Astrocyte (in vitro differentiated cells and primary cell): ENCODE measurements at places on chromosomes 4 and X. TPM values are rescaled to one million over a fixed set of nuclear protein-coding genes. Genes with fewer than 3 reads are reported as not detected.

GRCh38 chr4:60133375-60133774 lies 1066.8 kb upstream of the ADGRL3 start:
- peak; percentile 74 for DNase-seq

GRCh38 chrX:136710325-136710951 lies 62.5 kb downstream of the CD40LG start:
- DNase-seq = no peak

DNA sequence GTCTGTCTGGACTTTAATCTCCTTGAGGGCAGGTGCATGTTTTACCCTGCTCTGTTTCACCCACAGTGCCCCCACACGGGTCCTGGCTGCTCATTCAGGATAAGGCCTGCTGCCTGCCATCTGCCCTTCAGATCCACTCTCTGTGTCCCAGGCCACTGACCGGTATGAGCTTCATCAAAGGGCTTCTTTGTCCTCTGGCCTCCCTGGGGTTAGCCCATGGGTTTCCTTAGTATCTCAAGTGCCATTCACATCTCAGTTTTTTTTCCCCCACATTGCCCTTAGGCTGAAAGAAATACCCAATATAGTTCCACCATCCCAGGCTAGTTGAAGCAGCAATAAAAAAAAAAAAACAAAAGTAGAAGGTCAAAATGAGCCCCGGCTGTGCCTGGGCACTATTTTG lies 9.3 kb downstream of the CD99L2 start:
- DNase-seq = no peak

GRCh38 chr4:8770518-8771257 lies 101.0 kb downstream of the HMX1 start:
- no peak for DNase-seq

DNA sequence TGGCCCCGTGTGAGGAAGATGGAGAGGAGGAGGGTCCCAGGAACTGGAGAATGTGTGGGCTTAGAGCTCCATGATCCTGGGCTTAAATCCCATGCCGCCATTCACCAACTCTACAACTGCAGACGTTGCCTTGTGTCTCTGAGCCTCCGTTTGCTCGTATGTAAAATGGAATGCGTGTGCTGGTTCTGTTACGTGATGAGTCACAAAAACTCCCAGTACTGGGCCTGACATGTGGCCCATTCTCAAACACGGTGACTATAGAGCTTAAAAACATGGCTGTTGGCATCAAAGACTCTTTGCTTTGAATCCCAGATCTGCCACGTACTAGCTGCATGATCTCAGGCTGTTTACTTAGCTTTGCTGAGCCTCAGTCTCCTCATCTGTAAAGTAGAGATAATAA lies 13.0 kb upstream of the AFAP1 start:
- no peak for DNase-seq

DNA sequence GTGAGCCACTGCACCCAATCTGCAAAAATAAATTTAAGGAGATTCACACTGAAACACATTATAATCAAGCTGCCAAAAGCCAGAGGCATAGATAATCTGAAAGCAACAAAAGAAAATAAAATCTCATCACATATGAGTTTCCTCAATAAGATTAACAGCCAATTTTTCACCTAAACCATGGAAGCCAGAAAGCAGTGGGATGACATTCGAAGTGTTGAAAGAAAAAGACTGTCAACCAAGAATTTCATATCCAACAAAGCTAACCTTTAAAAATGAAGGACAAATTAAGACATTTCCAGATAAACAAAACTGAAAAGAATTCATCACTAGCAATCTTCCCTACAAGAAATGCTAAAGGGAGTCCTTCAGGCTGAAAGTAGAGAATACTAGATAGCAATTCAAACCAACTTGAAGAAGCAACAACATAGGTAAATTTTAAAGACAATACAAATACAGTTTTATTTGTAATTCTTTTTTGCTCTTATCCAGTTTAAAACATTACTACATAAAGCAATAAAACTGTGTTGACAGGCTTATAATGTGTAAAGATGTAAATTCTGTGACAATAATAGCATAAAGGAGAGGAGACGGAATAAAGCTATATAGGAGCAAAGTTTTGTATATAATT lies 23.1 kb upstream of the KLHL8 start:
- no peak for DNase-seq

DNA sequence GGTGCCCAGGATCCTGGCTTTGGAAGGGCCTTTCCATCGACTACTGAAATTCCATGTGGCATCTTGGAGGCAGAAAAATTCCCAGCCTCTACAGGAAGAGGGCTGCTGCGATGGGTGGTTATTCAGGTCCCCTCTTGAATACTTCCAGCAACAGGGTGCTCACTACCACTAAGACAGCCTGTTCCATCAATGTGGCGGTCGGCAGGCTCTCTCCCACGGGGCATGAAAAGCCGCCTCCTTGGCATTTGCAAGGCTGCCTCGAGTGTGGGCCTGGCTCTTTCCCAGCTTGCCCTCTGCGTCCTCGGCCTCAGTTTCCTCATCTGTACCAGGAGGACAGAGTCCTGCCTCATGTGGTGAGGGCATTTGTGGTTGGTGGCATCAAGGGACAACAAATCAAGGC lies 62.4 kb downstream of the ADRA2C start:
- DNase-seq = no peak

- peak; percentile 95 for DNase-seq
These were observed 190.4 kb downstream of the GABRB1 start for GRCh38 chr4:47221721-47222120.

GRCh38 chr4:38415682-38416081 lies 248.3 kb upstream of the KLF3 start:
- DNase-seq = no peak

DNA sequence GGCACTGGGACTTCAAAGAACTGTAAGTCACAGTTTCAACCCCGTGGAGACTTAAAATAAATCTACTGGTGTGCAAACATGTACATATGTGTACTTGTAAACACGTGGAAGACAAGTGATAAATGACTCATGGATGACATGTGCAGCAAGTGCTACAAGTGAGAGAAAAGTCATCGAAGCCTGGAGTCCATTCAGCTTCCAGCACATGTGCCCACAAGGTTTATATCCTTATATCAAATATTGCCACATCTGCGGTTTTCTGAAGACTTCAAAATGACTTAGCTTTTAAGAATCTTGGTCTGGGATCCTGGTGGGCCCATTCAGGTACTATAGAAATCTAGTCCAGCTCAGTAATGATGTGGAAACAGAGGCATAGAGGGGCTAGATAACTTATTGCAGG lies 33.0 kb upstream of the TTC29 start:
- DNase-seq = no peak

GRCh38 chr4:4524364-4524763 lies 17.5 kb downstream of the STX18 start:
- no peak for DNase-seq

GRCh38 chr4:74235135-74235534 lies 73.1 kb upstream of the EPGN start:
- no peak for DNase-seq

DNA sequence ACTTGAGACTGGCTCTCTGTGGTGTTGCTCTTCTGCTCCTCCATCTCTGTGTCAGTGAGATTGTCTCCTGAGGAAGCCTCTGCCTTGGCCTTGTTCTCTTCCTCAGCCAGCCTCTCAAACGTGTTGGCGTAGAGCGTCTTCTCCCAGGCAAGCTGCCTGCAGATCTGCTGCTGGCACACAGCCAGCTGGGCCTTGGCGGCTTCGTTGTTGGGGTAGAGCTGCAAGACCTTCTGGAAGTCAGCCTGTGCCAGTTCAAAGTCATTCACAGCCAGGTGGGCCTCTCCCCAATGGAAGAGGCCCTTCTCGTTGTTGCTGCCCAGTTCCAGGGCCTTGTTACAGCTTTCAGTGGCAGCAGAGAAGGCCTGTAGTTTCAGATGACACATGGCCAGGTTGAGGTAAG lies 159.1 kb downstream of the NDST3 start:
- DNase-seq = no peak

- no peak for DNase-seq
These were observed 2.2 kb downstream of the BTK start for GRCh38 chrX:101383679-101384205.

- no peak for DNase-seq
These were observed 42.3 kb upstream of the LNX1 start for GRCh38 chr4:53633608-53634007.

DNA sequence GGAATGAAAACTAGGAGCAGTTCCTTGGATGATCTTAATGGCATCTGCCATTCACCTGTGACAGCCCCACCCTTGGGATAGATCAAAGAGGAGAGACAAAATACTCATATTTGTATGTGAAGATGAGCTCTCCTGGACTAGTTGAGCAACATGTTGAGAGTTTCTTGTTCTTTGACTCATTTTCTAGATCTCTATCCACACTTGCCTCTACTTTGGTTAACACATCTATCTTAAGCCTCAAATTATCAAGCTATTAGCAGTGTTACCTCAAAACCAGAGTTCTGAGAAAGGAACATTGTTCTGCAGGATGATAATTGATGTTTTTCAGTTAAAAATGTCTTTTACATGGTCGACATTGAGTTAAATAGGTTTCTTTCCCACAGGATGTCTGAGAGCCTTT lies 94.2 kb upstream of the TEX13D start:
- DNase-seq = no peak

- DNase-seq = no peak
These were observed 601.4 kb upstream of the ACTRT1 start for GRCh38 chrX:128653524-128654060.

DNA sequence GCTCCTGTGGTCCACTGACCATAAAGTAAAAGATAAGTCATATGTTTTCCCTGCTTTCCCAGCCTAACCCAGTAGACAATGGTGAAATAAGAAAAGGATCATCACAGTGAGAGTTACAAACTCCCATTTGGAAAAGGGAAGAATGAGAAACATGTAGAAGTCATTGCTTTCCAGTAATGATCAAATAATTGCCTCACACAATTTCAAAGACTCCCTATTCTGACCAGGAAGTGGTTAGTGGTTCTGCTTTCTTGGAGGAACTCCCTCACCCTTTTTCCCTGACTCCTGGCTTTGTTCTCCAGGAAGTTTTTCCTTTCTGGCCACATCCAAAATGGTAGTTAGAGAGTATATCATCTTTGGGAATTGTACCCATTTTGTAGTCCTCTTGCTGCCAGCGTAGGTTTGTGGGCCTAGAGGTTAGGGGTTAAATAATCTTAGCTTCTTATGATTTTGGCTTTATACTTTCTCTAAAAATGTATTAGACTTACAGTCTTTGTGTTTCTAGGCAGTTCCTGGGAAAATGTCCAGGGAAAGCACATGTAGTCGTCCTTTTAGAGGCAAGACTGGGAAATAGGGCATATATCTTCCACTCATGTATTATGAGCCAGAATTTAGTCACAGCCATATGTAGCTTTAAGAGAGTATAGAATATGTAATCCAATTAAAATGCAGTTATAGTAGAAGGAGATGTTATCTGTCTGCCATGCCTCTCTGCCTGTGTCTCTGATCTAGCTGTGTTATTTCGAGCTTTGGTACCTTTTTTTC lies 10.5 kb downstream of the VAMP7 start:
- DNase-seq = no peak

- peak; percentile 55 for DNase-seq
These were observed 92.4 kb downstream of the CXCL13 start for GRCh38 chr4:77697860-77698590.

GRCh38 chr4:146029147-146029546 lies 90.5 kb upstream of the ZNF827 start:
- peak; percentile 16 for DNase-seq

DNA sequence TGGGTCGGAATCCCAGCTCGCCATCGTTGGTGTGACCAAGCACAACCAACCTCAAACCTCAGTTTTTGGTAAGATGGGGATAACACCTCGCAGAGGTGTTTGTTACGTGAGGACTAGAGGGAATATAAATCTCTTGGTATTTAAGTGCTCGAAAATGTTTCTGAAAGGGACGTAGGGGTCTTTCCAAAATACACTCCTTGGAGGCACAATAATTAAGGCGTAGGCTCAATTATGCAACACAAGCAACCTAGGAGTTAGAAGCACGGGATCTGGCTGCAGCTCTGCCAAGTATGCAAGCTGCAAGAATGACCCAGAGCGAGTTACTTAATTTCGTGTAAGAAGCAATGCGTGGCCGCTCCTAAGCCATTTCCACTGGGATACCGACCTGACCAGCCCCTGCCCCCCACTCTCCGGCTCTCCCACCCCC lies 552 bp downstream of the ADH5 start:
- peak; percentile 63 for DNase-seq

- peak; percentile 29 for DNase-seq
These were observed 358.6 kb downstream of the GPM6A start for GRCh38 chr4:175453456-175453855.

- DNase-seq = no peak
These were observed 614.8 kb downstream of the PCDH18 start for GRCh38 chr4:136917312-136918110.

- peak; percentile 13 for DNase-seq
These were observed 77.5 kb downstream of the RLIM start for GRCh38 chrX:74536832-74537371.

DNA sequence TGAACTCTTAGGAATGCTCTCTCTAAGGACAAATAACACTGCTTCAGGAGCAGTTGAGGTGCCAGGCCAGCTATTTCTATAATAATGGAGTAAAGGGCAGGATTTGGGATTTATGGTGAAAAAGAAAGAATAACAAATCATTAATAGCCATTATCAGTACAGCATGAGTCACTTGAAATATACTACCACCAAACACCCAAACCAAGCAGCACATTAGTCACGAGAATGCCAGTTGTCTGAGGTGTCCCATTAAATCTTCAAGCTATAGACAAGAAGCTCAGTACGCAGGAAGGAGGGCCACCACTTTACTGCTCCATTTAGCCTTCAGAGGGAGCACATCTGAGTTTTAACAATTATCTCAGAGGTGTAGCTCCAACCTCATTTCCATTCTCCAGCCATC lies 106.8 kb upstream of the MAGEA10 start:
- DNase-seq = peak; percentile 39

DNA sequence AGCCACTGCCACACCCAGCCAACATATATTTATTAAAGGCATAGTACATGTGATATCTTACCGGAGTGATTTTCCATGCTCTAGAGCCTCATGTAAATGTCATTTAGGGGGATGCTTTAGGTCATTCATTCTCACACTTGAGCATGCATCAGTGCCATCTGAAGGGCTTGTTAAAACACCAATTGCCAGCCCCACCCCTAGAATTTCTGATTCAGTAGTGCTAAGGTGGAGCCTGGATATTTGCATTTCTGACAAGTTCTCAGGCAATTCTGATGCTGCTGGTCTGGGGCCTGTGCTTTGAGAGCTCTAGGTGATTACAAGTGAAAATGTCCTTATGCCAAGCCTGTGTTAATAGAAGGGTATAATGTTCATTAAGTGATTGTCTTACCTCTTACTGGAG lies 107.7 kb downstream of the PHEX start:
- no peak for DNase-seq

The RELL1 gene
- 23.1 and 26.9 TPM in 2 replicates for total RNA-seq

The RENBP gene
- 1.7 and 2.2 TPM in 2 replicates for total RNA-seq

The CCNB3 gene
- 0.16 and 0.29 TPM in 2 replicates for total RNA-seq

The SSX4B gene
- not detected in 2 replicates for total RNA-seq

The ZDHHC15 gene
- 0.77 and 0.89 TPM in 2 replicates for total RNA-seq

The ODAPH gene
- total RNA-seq = 55.3 TPM in 2 replicates

The SGMS2 gene
- 48.1 and 48.3 TPM in 2 replicates for total RNA-seq

The TMEM31 gene
- 0.43 TPM in 1 of 2 replicates, not detected in the other for total RNA-seq

The SRPX gene
- total RNA-seq = 60.1 and 67.7 TPM in 2 replicates

The CYBB gene
- total RNA-seq = not detected in 2 replicates

The SPANXD gene
- not detected in 2 replicates for total RNA-seq

The ADH7 gene
- total RNA-seq = not detected in 2 replicates

The NUDT10 gene
- 5.6 and 6.6 TPM in 2 replicates for total RNA-seq

The CTAG1B gene
- not detected in 2 replicates for total RNA-seq

The PDE6B gene
- total RNA-seq = 2.8 and 3.7 TPM in 2 replicates

The FAT1 gene
- 590 and 591 TPM in 2 replicates for total RNA-seq

The FMR1NB gene
- not detected in 2 replicates for total RNA-seq

The HELT gene
- total RNA-seq = not detected in 2 replicates

The PARM1 gene
- total RNA-seq = 1.2 and 2.4 TPM in 2 replicates

The CT45A2 gene
- total RNA-seq = not detected in 2 replicates
